Stimulated activated CD8-positive, alpha-beta memory T cell treated with anti-CD3 and anti-CD28 coated beads, Interleukin-4, amount 100 ng/mL, for 1 hour (primary cell): ENCODE measurements at places on chromosomes 7 and 10.

GRCh38 chr7:84159435-84159834 lies 35.2 kb downstream of the SEMA3A start:
- DNase-seq = no peak

DNA sequence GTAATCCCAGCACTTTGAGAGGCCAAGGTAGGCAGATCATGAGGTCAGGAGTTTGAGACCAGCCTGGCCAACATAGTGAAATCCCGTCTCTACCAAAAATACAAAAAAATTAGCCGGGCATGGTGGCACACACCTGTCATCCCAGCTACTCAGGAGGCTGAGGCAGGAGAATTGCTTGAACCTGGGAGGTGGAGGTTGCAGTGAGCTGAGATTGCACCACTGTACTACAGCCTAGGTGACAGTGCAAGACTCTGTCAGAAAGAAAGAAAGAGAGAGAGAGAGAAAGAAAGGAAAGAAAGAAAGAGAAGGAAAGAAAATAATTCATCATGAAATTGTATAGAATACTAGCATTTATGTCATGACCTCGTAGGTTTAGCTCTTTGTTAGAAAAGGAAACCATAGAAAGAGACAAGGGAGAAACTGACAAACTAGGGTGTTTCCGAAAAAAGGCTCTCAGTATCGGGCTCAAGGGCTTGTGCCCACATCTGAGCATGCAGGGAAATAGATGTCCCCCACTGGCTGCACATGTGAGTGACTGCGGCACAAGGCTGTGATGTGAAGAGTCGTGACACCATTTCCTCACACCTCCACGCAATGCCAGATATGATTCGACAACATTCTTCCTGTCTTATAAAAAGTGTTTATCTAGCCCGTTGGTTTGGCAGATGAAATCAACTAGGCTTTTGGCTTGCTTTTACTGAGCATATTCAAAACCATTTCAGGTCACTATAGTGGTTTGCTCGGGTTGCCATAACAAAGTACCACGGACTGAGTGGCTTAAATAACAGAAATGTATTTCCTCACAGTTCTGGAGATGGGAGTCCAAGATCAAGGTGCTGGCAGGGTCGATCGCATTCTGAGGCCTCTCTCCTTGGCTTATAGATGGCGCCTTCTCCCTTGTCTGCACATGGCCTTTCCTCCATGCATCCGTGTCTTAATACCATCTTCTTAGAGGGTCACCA lies 2.0 kb downstream of the SRGN start:
- no peak for DNase-seq

DNA sequence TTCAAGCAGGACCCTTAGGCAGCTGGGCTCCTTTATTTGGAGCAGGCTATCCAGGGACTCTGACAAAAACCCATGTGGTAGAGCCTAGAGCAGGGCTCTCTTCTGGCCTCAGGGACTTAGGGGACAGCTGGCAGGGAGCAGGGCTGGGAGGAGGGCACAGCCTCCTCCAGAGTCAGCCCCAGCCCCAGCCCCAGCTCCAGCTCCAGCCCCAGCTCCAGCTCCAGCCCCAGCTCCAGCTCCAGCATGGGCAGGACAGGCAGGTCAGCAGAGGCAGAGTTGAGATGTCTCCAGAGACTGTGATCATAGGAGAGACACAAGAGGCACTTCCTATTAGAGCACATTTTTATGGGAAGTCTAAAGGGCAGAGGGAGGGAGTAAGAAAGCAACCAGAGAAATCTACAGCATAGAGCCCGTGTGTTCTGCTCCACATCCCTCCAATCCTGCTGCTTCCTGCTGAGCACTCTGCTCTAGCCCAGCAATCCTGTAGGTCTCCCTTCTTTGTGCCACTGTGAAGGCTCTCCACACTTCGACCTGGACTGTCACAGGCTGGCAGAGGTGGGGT lies 13.3 kb upstream of the C10orf53 start:
- DNase-seq = no peak

DNA sequence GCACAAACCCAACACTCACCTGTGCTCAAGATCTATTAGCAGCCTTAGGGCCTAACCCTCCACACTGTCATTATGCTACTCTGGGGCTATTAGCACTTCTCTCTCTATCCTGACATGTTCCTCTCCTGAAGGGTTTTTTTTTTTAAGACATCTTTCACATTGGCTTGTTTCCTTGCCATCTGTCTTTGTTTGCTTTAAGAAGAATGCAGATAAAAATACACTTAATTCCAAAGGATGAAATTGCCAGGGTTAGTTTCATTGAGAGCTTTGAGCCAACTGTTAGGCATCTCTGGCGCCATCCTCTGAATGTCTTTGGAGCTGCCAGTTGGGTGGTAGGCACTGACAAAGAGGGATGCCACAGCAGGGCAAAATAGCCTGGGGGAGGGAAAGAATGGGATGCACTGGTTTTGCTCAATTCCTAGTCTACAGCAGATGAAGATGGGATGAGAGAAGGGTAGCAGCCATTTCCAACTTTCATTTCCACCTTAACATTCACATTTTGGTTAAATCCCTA lies 399.2 kb downstream of the SORCS1 start:
- DNase-seq = no peak

- no peak for DNase-seq
These were observed 103.3 kb downstream of the GRB10 start for GRCh38 chr7:50679218-50680007.

DNA sequence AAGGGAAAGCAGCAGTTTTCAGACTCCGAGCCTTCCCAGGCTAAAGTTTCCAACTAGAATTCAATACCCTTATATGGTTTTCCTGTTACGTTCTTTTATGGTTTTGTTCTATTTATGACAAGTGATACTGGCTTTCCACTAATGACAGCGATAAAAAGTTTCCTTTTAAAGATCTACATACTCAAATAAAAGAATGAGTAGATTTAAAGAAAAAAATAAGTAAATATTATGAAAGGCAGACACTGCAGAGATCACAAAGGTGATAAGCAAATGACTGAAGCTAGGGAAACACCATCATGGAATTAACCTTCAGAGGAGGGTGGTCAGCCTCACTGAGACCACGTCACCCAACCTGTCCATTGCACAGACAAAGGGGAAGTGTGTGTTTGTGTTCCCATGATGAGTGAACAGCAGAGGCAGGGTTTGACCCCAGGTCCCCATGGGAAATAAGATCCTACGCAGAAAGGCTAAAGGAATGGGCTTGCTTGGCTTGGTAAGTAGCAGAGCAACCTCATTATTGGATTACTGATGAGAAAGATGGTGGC lies 4.0 kb downstream of the VSIR start:
- DNase-seq = no peak

GRCh38 chr10:126229686-126230085 lies 158.6 kb downstream of the ADAM12 start:
- DNase-seq = no peak

GRCh38 chr10:104322416-104322782 lies 15.9 kb downstream of the ITPRIP start:
- DNase-seq = no peak

GRCh38 chr10:29859521-29860130 lies 199.8 kb downstream of the JCAD start:
- DNase-seq = no peak

- no peak for DNase-seq
These were observed 1.2 kb downstream of the NT5C3A start for GRCh38 chr7:33061282-33061937.

GRCh38 chr10:16952080-16952479 lies 134.9 kb upstream of the RSU1 start:
- DNase-seq = no peak

GRCh38 chr7:107012691-107013090 lies 31.8 kb upstream of the PRKAR2B start:
- no peak for DNase-seq

DNA sequence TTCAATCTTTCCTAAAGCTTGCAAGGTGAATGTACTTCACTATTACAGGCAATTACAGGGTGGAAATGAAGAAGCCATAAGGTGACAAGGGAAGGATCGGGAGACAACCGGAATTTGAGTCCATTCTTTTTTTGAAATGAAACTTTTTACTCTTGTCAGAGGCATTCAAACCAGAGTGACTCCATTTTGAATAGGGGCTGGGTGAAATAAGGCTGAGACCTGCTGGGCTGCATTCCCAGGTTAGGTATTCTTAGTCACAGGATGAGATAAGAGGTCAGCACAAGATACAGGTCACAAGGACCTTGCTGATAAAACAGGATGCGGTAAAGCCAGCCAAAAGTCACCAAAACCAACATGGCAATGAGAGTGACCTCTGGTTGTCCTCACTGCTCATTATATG lies 363.3 kb downstream of the TYW1 start:
- DNase-seq = no peak

DNA sequence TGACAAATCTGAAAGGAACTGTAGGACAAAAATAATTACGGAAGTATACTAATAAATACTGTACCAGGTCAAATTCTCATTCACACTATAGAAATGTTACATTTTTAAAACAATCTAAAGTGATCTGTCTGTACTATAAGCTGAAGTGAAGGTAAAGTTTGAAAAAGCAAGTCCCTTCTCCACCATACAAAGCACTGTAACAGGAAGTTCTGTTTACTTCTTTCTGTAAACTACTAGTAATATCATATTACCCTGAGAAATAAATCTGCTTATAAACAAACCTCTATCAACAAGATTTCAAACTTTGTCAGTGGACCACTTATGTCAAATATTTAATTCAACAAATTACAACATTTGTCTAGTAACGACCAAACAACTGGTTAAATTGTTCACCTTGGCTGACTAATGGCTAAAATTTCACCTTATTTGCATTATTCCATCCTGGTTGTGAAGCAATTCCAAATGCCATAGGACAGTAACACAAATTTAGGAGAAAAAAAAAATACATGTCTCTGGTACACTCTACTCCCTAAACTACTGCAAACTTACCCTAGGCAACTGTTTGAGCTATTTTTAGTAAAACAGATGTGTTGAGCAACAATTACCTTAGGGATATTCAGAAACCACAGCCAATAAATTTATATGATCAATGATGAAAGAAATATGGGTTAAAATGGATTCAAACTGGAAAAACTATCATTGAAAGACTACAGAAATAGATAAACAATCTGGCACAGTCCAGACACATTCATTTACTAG lies 126.0 kb downstream of the NRBF2 start:
- no peak for DNase-seq

DNA sequence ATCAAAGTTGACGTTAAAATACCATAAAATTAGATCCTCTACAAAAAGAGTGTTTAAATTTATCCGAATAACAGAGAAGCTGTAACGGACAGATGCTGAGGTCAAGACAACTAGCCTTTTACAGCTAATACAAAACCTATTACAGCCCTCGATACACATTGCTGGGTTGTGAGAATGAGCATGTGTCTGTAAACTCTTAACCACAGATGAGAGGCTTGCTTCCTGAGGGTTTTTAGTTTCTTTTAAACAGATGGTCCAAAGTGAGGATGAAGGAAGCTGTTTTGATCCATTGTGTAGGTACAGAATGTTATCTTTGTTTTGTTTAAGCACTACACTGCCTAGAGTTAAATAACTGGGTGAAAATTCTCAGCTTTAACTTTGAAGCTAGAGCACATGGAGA lies 578.2 kb downstream of the PARD3 start:
- DNase-seq = no peak

- DNase-seq = no peak
These were observed 14.7 kb downstream of the FAM241B start for GRCh38 chr10:69644658-69645295.

DNA sequence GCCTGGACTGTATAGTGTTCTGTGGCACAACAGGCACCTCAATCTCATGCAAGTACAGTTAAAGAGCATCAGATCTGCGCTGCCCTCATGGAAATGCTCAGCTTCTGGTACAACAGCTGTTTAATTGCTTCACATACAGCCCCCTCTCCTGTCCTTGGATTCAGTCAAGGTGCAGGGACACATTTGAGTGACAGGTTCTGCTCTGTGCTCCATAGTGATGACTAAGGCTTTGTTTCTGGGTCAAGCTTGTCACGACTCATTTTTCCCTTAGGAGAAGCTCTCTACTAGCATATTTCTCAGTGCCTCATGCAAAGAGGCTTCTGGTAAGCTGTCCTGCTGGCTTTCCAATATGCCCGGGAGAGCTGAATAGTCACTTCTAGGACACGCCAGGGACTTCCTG lies 26.8 kb upstream of the MYO3A start:
- no peak for DNase-seq

- DNase-seq = no peak
These were observed 777.7 kb downstream of the LRMDA start for GRCh38 chr10:76209135-76209534.

- no peak for DNase-seq
These were observed 105.7 kb upstream of the INSIG1 start for GRCh38 chr7:155191901-155192478.

DNA sequence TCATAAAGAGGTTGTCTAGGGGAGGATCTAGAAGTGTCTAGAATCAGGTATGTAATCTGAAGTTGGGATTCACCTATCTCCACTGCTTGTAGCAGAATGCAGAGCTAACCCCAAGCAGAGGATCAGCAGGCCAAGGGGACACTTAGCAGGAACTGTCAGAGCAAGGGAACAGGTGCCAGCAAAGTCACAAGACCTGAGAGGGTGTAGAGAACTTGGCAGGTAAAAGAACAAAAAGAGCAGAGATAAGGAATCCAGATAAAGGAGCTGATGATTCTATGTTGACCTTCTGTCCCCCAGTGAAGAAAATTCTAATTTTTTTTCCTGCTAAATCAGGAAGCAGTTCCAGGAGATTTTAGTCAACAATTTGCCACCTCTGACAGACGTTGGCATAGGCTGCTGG lies 91.4 kb upstream of the CCDC71L start:
- DNase-seq = no peak

DNA sequence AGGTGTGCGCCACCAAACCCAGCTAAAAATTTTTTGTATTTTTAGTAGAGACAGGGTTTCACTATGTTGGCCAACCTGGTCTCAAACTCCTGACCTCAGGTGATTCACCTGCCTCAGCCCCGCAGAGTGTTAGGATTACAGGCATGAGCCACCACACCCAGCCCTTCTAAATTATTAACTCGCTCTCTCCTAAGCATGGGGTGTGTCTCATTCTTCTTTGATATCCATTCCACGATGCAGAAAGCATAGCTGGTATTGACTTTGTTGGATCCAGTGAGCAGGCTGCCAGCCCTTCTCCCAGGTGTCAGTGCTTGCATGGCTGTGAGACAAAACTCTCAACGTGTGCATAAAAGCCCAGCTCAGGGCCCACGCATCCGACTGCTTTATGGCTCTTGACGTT lies 254.1 kb upstream of the PFKP start:
- DNase-seq = no peak

DNA sequence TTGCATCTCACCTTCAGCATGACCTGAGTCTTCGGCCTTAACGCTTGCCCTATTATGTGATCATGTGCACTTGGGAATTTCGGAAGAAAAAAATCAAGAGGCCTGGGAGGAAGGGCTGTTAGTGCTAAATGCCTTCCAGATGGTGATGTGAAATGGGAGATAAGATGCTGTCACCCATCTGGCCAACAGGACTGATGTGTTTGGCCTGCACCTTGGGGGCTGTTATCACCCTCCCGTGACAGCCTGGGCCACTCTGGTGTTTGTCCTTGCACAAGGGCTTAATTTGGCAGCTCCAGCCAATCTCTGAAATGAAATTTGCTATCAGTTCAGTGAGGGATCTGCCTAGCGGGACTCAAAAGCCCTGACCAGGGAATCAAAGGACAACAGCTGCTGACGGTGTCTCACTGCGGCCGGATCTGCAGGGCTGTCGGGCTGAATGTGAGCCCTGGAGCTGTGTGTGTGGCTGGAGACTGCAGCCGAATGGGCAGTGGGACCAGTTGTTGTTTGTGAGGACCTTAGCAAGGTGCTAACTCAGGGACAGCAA lies 131.4 kb upstream of the BTBD16 start:
- DNase-seq = no peak
